ENCODE measurements at places on chromosomes 5 and 9. TPM values are rescaled to one million over a fixed set of nuclear protein-coding genes. Genes with fewer than 3 reads are reported as not detected.
A peak's percentile ranks its signal among the peaks of the same experiment; 100 is the strongest.

DNA sequence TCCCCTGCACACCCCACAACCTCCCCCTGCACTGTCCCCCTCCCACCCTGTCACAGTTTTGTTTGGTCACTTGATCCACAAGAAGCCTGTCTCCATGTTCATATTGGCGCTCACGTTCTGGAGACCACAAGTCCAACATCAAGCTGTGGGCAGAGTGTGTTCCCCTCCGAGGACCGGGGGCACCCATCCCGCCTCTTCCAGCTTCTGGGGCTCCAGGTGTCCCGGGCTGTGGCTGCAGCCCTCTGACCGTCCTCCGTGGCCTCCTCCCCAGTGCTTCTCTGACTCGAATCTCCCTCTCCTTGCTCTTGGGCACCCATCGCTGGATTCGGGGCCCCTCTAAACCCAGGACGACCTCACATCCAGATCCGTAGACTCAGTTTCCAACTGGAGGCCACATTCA, 49.2 kb downstream of the PLEKHG4B start:
- DNase-seq: no peak

- no peak for DNase-seq
Observed at GRCh38 chr5:163385271-163385670, 52.1 kb upstream of the CCNG1 start.

- no peak for DNase-seq
Observed at GRCh38 chr9:83384214-83384613, 154.0 kb downstream of the FRMD3 start.

GRCh38 chr5:133367071-133367786, 245.1 kb downstream of the FSTL4 start:
- no peak for DNase-seq

- DNase-seq: no peak
Observed at GRCh38 chr5:124873713-124874112, 127.3 kb upstream of the ZNF608 start.

GRCh38 chr9:6183227-6183551, 32.4 kb upstream of the IL33 start:
- DNase-seq: no peak

DNA sequence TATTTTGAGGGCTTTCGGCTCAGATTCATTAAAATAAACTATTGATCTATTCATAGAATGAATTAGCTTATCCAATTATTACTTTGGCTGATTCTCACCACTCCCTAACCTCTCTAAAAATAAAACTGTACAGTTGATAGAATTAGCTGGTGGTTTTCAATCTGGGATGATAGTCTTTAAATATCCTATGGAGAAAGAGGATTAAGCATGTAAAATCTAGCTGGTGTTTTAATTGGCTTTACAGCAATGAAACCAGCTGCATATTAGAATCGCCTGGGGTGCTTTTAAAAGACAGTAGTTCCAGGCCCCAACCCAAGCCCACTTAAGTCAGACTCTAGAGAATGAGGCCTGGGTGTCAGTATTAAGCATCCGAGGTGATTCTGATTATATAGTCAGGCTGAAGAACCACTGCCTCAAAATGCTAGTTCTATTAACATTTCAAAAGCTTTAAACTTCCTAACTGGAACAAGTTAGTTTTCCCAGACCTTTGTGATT, 95.1 kb downstream of the MAP1B start:
- no peak for DNase-seq

GRCh38 chr5:15823398-15823797, 323.4 kb downstream of the FBXL7 start:
- no peak for DNase-seq

DNA sequence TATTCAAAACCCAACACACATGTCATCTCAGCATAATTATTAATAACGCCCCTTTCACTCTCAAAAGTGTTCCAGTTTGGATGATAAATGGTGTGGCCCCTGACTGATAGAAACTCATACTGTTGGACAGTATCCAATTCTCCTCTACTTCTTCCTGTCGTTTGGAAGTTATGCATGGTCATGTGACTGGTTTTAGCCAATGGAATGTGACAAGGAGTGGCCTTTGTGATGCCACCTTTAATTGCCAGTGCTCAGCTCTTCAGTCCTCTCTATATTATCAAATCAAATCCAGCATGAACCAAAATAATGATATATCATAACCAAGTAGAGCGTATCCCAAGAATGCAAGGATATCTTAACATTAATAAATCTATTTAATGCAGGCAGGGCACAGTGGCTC, 117.8 kb upstream of the SPIN1 start:
- DNase-seq: no peak

GRCh38 chr9:2559192-2560152, 62.1 kb upstream of the VLDLR start:
- peak; percentile 67 for DNase-seq

- DNase-seq: no peak
Observed at GRCh38 chr5:113607361-113607760, 93.9 kb downstream of the YTHDC2 start.

DNA sequence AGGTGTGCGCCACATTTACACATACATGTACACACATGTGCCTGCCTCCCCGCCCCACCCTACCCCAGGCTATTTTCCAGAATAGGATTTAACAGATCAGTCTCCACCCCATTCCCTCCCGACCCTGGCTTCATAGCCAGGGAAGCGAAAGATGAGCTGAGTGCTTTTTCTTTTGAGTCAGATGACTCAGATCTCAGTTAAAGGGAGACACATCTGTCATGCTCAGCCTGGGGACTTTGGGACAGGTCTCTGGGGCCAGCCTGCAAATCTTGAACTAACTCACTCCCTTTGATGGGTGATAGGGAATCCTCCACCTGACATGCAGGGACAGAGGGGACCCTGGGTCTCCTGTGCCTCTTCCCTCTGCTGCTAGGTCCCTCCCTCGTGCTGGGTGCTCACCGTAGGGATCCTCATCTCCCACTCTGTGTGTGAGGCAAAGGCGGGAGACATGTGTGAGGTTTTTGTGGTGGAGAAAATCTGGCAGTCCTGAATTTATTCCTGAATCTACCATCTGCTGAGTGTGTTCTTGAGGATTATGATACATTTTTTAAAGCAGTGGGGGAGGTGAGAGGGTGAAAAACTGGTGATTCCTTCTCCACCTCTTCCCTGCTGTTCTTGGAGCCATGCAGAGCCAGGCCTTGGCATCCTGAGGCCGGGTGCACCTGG, 37.7 kb downstream of the NEUROG1 start:
- no peak for DNase-seq

DNA sequence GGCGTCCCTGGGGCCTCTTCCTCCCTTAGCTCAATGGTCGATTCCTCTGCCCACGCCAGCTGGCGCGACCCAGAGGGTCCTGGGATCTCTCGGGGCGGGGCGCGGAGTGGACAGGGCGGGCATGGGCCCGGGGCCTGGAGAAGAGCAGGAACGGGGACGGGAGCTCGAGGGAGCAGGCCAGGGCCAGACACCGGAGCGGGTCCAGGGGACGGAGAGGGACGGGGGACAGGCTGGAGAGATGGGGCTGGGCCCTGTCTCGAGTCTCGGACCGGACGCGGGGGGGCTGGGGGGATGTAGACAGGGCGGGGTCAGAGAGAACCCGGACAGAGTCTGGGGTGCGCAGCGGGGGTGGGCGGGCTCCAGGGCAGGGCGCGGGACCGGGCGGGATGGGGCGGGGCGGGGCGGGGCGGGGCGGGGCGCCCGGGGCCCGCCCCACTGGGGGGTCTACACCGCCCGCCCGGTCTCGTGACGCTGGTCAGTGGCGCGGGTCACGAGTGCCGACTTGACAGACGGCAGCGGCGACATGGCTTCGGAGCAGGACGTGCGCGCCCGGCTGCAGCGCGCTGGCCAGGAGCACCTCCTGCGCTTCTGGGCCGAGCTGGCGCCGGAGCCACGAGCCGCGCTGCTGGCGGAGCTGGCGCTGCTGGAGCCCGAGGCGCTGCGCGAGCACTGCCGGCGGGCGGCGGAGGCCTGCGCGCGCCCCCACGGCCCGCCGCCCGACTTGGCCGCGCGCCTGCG, at the start of gene UAP1L1:
Gene UAP1L1, plus strand, starts transcription at position 508 of the 738 bp plus-strand sequence. Its CDS starts 16 bp downstream, at position 524.
- no peak for DNase-seq

DNA sequence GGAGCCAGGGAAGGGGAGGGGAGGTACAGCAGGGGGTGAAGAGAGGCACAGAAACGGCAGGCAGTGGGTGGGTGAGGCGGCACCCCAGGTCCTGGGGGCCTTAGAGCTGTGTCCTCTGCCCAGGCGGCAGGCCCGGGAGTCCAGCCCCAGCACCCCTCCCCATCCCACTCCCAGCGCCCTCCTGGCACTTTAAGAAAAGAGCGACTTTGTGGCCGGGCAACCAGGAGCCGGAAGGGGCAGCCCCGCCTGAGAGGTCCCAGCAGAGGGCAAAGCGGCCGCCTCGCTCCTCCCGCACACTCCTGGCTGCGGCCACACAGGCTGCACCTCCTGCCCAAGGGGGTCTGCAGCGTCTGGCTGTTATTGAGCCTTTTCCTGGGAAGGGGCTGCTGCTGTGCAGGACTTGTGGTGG, 42.6 kb downstream of the NACC2 start:
- peak; percentile 9 for DNase-seq

- no peak for DNase-seq
Observed at GRCh38 chr5:15241216-15241821, 258.7 kb upstream of the FBXL7 start.

- DNase-seq: no peak
Observed at GRCh38 chr9:133359399-133360175, 3.2 kb downstream of the SURF2 start.

- no peak for DNase-seq
Observed at GRCh38 chr5:31913808-31914207, 260.3 kb downstream of the GOLPH3 start.

DNA sequence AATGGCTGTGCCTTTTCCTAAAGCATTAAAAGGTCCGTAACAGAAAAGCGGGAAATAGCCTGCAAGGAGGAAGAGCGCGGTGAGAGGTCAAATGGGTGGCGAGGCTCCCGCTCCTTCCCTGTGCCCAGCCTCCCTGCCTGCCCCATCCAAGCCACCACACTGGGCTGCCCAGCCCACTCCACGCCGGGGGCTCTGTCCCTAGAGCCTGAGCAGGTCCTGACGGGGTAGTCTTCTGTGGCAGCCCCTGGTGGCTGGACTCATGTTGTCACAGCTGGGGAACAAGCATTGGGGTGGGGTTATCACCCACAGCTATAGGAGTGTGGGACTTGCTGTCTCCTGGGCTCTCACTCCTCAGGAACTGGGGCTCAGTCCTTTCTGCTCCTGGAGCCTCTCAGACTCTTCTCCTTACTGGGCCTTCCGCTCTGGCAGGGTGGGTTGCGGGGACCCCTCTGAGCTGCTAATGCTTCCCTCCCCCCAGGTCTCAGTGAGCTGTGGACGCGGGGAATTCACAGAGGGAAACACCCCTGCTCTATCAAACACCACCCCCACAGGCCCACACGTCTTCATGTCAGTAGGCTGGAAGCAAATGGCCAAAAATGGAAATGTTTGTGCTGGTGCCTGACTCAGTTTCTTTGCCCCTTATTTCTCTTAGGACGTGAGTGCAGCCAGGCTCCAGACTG, 152.4 kb upstream of the PHYKPL start:
- no peak for DNase-seq

DNA sequence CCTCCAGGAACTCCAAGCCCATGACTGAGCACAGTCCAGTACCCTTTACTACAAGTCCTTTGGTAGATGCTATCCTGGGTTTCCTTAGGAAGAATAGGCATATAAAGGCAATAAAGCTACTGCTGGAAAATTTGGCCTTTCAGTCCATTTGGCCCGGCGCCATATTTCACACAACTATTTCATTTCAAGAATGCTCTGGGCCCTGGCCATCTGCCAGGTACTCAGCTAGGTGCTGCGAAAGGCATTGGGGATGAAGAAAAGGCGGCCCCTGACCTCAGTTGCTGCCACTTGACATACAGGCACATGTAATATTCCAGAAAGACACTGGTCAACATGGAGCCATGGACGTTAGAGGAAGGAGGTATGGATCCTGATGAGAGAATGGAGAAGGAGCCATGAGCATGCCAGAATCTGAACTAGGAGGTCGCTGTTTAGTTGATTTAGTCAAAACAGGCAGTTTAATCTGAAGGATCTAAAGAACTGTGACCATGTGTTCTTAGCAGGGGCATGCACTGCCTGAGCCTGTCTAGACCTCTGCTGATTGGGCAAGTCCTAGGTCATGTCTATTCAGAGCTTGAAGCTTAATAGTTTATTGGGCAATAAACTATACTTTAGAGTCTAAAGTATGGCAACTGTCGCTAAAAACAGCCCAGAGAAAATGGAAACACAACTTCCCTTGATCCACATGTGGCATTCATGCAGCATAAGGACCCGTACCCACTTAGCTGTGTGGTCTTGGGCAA, 149.3 kb downstream of the MELK start:
- no peak for DNase-seq

PCDHGB7 gene
- 14.1 TPM for total RNA-seq

PHYHD1 gene
- total RNA-seq: 17.8 TPM

FOXD4 gene
- 0.13 TPM for total RNA-seq

SMIM33 gene
- total RNA-seq: not detected

PCSK1 gene
- not detected for total RNA-seq

OGN gene
- not detected for total RNA-seq
